ENCODE measurements at places on chromosomes 13 and 19.

GRCh38 chr13:98273824-98274742, 97.0 kb upstream of the RNF113B start:
- no peak for DNase-seq

DNA sequence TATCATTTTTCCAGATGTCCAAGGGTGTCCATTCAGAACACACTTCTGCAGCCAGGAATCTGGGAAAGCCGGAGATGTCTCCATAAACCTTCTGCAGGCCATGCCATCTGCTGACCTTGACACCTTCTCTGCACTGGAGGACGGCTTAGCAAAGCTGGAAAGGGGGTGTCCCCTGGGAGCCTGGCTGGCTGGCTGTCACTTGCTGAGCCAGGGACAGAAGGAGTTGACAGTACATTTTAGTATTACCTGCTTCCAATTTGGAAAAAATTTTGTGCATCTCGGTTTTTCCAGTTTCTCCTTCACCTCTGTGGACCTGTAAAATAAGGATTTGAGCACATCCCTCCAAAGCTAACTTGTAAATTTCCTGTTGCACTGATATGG, 8.1 kb upstream of the CHST8 start:
- DNase-seq: no peak

GRCh38 chr13:74661851-74662250, 527.6 kb upstream of the KLF12 start:
- DNase-seq: no peak

GRCh38 chr13:89486065-89486464, 1814.9 kb downstream of the SLITRK5 start:
- DNase-seq: no peak

DNA sequence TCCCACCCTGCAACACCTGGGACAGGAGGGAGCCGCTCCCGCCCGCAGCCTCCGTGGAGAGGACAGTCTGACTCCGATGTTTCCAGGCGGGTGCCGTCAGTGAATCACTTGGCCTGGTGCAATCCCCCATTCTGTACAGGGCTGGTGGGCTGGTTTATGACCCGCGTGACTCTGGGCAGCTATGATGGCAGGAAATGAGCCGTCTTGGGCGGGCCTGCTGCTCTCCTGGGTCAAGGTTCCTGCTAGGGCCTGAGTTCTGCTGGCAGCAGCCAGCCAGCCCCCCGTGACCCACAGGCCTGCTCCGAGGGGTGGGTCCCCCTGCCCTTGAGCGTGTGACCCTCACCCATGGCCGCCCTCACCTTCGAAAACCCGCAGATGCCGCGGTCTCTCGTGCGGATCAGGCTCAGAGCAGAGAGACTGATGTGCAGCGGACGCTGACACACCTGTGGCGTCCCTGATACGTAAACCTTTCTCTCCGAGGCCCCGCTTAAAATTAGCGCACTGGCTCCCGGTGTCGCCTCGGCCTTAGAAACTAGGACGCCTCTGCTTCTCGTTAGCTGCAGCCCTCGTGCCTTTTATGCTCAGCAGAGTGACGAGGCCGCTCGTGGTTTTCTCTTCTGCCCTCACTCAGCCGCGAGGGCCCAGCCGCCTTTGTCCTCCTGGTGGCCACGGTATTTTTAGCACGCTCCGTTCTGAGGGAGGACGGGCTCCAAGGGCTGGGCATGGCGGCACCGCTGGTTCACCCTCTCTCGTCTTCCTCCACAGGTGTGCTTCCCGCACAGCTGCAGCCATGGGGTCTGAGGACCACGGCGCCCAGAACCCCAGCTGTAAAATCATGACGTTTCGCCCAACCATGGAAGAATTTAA, 63.4 kb downstream of the KDM4B start:
- DNase-seq: no peak

DNA sequence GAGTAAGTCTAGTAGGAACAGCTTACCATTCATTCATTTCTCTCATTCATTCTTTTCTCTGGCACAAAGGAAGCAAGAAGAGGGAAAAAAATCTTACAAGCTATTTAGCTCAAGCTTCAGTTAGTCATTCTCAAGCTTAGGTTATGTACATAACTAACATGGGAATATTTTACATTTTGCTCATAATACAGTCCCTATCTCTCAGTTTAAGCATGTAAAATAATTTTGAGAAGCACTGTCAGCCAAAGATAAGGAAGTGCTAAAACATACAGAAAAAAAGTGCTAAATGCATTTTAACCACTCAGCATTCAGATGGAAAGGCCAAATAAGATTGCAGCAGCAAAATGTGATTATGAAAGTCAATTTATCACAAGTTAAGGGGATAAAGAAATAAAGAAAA, 7.9 kb downstream of the RBM26 start:
- DNase-seq: no peak

DNA sequence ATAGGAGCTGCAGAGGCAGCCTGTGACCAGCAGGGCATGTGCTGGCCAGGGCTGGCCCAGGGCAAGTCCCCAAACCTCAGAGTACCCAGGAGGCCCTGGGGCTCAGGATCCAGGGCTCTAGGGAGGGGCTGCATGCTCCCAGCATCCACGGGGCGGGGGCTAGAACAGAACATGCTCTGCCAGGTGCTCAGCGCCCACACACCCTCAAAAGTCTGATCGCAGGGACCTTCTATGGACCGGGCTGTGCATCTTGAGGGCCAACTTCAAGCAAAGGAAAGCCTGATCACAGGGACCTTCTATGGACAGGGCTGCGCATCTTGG, 33.5 kb downstream of the ELL start:
- DNase-seq: no peak

- DNase-seq: no peak
These were observed 71.4 kb downstream of the DGKH start for GRCh38 chr13:42119875-42120274.

DNA sequence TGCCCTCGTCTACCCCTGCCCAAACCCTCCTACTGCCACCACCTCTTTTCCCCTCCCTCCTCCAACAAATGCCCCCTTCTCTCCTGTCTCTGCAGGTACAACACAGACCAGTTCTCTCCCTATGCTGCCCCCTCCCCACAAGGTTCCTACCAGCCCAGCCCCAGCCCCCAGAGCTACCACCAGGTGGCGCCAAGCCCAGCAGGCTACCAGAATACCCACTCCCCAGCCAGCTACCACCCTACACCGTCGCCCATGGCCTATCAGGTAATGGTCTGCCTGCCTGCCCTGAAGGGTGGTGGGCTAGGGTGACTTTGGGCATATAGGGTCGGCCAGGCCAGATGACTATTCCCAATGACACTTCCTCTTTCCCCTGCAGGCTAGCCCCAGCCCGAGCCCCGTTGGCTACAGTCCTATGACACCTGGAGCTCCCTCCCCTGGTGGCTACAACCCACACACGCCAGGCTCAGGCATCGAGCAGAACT, 6.5 kb upstream of the TIMM50 start:
- DNase-seq: peak; percentile 44

DNA sequence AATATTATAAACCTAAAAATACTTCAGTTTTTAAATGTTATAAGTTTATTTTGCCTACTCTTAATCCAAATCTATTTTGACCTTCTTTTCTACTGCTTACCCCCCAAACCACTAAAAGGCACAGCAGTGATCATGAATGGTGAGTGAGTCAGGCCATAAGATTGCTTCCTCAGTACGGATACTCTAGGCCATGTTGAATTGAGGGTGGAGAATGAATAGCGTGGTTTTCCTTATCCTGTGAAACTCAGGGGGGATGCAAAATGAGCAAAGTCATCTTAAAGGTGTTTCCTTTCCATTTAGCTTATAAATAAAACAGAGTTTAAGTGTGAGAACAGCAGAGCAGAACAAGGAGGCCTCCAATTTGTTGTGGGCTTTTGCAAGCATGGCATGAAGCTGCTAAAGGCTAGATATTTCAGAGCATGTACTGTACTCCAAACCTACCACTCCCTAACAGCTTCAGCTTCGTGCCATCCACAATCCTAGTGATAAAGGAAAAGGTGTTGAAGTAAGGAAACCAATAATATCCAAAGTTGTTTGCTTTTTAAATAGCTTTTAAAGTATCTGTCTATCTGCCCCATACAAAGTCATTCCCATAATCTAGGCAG, 25.0 kb downstream of the SERPINE3 start:
- no peak for DNase-seq

DNA sequence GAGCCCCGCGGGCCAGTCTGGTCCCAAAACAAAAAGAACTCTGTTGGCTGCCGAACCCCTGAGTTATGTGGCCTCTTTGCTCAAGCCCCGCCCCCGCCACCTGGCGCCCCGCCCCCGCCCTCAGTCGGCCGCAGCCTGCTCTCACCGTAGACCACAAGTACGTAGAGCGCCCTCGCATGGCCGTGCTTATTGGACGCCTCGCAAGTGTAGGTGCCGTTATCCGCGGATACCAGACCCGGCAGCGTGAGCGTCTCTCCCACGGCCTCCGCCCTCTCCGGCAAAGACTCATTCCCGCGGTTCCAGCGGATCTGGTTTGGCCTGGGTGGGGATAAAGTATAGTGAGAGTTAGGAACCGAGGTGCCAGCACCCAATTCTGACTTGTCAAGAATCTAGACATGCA, 5.5 kb upstream of the ZNF428 start:
- DNase-seq: no peak

- peak; percentile 0 for DNase-seq
These were observed 38.7 kb downstream of the ADGRE1 start for GRCh38 chr19:6925801-6926751.

GRCh38 chr19:7417671-7418324, 69.1 kb downstream of the ARHGEF18 start:
- no peak for DNase-seq

DNA sequence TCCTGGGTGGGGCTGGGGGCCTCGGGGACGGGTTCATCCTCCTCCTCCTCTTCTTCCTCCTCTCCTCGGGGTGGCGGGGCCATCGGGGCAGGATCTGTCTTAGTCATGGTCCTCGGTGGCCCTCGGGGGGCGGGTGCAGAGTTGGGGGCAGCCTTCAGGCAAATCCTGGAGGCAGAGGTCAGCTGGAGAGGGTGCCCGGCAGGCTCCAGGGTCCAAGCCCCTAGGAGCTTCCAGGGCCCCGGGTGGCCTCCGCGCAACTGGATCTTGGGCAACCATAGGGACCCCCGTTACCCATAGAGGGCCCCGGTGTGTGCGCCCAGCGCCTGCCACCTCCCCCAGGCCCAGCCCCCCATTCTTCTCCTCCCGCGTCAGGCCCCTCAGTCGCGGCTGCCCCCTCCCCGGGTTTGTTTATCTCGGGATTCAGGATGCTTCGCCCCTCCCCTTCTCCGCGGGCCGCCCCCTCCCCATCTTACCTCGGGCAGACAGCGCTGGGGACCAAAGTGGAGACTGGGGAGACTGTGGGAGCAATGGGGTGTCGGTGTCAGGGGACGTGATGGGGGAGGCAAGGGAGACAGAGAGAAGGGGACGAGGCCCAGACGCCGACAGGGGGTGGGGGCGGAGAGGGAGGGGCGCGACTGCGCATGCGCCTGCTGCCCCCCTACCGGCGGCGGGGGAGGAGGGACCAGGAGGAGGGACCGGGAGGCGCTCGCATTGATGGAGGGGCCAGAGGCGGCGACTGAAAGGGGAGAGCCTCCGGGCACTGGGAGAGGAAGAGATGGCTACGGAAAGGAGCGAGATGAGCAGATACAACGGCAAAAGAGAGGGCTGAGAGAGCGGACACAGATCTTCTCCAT, at the start of gene CLIP3:
Gene CLIP3 (minus strand): TSS at position 623 of the 854 bp plus-strand sequence. CDS start 516 bp downstream, at position 107.
- peak; percentile 79 for DNase-seq

DNA sequence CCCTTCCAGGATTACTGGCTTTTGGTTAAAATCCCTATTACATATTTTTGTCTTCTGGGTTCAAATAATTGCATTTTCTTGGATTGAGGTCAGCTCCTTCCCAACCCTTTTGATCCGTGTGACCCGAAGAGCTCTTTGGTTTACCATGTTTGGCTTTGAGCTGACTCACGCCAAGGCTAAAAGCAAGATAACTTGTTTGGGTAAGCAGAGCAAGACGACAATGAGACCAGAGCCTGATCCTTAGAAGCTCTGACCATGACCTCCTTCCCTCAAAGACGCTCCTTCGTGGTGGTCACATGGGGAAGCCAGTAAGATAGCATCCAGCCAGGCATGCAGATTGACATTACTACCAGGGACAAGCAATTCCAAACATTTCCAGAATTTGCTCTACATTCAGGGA, 153.8 kb downstream of the DCT start:
- DNase-seq: no peak

GRCh38 chr13:54449922-54450321, 1421.3 kb downstream of the OLFM4 start:
- DNase-seq: no peak

DNA sequence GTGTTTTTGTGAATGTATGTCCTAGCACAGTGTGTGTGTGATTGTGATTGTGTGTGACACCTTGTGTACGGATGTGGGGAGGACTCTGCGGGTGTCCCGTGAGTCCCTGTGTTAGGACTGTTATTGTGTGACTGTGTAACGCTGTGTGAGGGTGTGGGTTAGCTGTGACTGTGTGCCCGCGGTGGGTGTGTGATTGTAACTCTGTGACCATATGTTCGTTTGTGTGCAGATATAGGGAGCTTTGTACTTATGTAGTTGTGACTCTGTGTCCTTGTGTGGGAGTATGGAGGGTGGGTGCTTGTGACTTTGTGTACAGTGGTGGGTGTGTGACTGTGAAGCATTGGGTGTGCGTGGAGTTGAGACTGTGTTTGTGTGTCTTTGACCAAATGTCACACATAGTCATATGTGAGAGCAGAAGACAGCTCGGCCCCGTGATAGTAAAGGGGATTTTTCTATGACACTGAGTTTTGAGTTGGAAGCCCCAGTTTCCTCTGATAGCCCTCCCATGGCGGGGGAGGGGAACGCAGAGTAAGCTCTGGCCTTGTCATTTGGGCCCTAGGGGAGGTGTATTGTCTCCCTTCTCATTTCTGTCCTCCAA, 949 bp upstream of the ZNF260 start:
- no peak for DNase-seq

GRCh38 chr19:55283548-55284377, at the start of gene BRSK1:
BRSK1 (plus strand) TSS chr19:55283997; CDS start chr19:55284443, 446 bp downstream.
- DNase-seq: peak; percentile 83

GRCh38 chr19:4378886-4379285, 21.5 kb downstream of the SH3GL1 start:
- no peak for DNase-seq

DNA sequence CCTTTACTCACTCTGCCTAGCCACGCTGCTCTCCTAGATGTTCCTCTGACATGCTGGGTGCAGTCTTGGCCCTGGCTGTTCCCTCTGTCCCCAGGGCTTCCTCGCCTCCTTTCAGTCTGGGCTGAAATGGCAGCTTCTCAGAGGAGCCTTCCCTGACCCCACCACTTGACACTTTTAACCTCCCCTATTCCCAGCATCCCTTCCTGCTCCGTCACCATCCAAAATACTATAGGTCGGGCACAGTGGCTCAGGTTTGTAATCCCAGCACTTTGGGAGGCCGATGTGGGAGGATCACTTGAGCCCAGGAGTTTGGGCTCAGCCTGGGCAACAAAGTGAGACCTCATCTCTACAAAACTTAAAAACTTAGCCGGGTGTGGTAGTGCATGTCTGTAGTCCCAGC, 2.6 kb downstream of the FAM187B start:
- no peak for DNase-seq

DNA sequence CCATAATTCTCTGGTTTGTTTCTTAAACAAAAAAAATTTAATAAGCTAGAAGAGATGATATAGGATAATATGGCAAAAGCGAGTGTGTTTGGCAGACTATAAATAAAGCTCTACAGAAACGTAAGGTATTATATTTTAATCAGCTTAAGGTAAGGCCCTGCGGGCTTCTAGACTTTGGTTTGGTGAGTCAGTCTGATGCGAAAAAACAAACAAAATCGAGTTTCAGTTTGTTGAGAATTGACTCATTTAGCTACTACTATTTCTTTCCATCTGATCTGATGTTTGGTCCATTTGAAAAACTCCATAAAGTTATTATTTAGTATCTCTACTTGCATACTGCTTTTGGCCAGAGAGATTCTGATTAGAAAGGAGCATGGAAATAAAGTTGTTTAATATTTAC, 138.0 kb downstream of the MIPEP start:
- no peak for DNase-seq

Measured in cerebellar cortex (tissue), 1 donor.